ENCODE measurements at places on chromosomes 2 and 18. TPM values are rescaled to one million over a fixed set of nuclear protein-coding genes. Genes with fewer than 3 reads are reported as not detected.

- no peak for DNase-seq
Observed at GRCh38 chr2:118988706-118989105, 46.7 kb downstream of the MARCO start.

- DNase-seq, result no peak
Observed at GRCh38 chr2:82234283-82234874, 1929.8 kb upstream of the LRRTM1 start.

- DNase-seq, result no peak
Observed at GRCh38 chr18:57959278-57959677, 84.7 kb upstream of the NEDD4L start.

RAB6D gene
- total RNA-seq, result not detected

SERPINB11 gene
- total RNA-seq, result not detected

GRCh38 chr2:46875226-46875899, 40.2 kb downstream of the MCFD2 start:
- no peak for DNase-seq

DNA sequence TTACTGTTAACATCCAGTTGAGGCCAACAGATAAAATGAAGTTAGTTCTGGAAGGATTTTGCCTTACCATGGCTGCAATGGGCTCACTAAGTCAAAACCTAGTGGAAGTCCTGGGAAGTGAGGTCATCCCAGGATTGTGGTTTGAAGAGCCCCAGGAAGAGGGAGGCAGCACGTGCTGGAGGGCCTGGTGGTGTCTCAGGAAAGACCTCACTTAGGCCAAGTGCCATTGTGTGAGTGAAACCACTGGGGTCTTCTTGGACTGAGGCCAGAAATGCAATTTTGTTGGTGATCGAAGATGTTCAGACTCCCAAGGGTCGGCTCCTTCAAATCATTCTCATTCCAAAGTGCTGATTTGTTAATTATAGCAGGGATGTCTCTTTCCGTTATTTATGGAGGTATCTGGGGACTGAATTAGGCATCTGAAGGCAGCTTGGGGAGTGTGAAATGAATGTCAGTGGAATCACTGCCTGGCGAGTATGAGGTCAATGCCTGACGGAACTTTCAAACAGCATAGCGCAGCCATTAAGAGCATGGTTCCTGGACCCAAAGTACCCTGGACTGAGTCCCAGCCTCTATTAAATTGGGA, 60.0 kb downstream of the IL1R2 start:
- peak; percentile 34 for DNase-seq
